Activated T-helper 1 cell treated with anti-CD3 and anti-CD28 coated beads, Interleukin-2, amount 50 U/mL, for 16 hours (primary cell): ENCODE measurements at places on chromosomes 5 and 9.

- no peak for DNase-seq
Measured at GRCh38 chr5:26482076-26482809, 556.1 kb downstream of the CDH9 start.

GRCh38 chr5:170611449-170612090 lies 107.8 kb downstream of the KCNIP1 start:
- DNase-seq: no peak

GRCh38 chr9:105608721-105609598 lies 51.0 kb downstream of the FKTN start:
- DNase-seq: no peak

- DNase-seq: no peak
Measured at GRCh38 chr5:171428809-171429542, 9.5 kb downstream of the FGF18 start.

DNA sequence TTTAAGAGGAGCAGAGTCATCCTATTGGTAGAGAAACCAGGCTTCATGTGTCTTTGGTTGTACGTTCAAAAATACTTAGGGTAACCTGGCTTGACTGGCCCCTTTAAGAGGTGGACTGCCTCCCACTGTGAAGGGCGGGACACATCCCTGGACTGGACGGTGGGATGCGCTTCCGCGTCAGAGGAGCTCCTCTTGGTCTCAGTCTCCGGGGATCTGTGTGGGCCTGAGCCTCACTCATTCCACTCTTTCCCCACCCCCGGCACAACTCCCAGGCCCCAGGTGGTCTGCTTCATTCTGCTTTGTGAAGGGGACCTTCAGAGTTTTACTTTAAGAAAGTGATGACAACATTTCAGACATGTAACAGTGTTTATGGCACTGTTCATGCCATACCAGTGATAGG lies 601.1 kb downstream of the IRX1 start:
- no peak for DNase-seq

GRCh38 chr9:86637515-86637914 lies 283.3 kb upstream of the TUT7 start:
- no peak for DNase-seq

DNA sequence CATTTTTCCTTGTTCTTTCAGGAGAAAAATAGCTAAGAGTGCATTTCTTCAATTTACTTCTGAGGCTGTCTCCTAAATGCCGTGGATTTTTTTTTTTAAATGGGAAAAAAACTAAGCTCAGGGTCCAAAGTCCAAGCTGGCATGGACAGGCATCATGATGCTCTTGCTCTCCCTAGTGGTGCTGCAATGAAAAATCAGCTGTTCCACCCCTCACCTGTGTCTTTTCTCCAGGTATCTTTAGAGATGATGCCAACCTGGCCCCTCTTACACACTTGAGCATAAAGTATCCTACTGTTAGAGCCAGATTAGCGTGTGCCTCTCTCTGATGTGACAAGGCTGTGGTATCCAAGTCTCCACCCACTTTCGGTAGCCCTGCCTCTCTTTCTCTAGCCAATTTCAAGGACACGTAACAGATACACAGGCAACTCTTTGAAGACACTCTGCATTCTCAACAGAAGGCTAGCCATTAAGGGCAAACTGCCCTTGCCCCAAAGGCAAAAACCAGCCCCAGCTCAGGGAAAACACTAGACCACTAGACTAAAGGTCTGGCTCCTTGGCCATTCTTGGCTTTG lies 208.8 kb downstream of the SAXO1 start:
- DNase-seq: no peak

DNA sequence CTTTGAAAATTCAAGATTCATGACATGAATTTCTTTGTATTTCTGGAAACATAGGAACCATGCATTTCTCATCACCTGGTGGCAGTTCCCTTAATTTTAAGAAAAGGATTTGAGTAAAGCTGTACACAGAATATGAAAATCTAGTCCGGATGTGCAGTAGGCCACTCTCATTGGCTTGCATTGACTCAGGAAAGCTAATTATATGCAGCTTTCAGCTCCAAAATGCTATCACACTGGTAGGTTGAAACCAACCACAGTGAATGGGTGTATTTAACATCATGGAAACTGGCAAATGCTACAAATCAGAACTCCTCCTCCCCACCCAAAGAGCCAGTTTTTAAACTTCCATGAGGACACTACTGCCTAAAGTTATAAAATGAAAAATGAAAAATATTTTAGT lies 161.6 kb upstream of the FBXL17 start:
- DNase-seq: no peak

- DNase-seq: no peak
Measured at GRCh38 chr9:108800632-108801099, 55.1 kb downstream of the ACTL7B start.

DNA sequence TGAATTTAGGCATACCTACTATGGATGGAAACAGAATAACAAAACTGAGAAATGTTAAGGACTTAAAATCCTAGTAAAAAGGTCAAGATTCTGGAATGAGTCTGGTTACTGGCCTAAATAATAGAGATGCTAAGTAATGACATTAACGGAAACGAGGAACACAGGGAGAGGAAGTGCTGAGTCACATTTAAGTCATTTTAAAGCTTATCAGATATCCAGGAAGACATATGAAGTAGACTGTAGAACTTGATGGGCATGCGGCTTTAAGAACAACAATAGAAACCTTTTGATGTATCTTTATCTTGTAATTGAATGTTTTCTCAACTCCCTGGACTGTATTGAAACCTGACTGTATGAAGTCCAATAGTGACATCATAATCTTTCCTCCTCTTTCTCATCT lies 1251.4 kb upstream of the CDH6 start:
- DNase-seq: no peak

GRCh38 chr5:166845044-166845443 lies 1446.4 kb upstream of the WWC1 start:
- no peak for DNase-seq

DNA sequence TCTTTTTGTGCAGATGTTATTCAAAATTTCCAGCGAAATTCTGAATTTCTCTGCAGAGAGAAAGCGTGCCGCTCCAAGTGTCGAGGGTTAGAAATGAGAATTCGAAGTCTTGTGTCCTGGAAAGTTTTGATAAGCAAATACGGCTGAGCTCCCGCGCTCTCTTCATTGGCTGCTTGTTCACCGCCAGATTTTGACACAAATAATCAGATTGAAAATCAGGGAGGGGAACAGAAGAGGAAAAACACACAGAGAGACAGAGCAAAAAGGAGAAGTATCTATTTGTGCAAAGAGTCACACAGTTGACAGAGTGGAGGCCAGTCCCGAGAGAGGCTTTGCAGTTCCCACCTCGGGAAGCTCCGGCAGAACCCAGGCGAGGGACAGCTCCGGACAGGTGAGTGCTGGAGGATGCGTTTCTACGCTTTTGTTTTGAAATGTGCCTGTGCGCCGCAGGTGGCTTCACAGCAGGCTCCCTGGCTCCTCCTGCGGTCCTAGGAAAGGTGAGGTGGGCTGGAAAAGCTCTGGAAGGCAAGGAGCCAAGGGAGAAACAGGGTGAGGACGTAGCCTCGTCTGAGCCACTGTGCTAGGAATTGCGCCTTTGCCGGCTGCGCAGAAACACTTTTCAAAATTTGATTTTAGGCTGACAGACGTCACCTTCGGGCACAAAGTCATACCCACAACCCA lies at the start of gene GFI1B:
Gene GFI1B (plus strand): TSS at position 244 of the 681 bp plus-strand sequence. CDS start 7,985 bp downstream, outside the sequence.
- DNase-seq: no peak

DNA sequence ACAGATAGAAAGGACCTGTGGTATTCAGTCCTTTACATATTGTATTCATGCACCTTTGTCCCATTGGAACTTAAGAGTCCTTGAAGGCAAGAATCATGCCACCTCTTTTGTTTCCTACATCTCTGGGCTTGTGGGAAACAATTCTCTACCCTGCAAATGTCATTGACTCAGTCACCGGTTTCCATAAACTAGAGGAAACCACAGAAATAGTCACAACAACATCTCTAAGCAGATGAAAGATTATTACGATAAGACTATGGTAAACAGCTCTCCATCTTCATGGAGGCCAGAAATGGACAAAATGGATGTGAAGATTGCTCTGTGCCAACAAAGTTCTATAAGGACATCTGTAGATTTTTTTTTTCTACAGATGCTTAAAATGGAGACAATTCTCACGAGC lies 165.5 kb downstream of the PIK3R1 start:
- DNase-seq: no peak
